Calu3 (cell line): ENCODE measurements at places on chromosomes 2 and 18. TPM values are rescaled to one million over a fixed set of nuclear protein-coding genes. Genes with fewer than 3 reads are reported as not detected.

INHBB gene
- not detected in 2 replicates for total RNA-seq

DNAH7 gene
- total RNA-seq: 1.7 and 2.5 TPM in 2 replicates

OSGEPL1 gene
- total RNA-seq: 7.5 and 8.6 TPM in 2 replicates

DSC2 gene
- 31.5 and 42.4 TPM in 2 replicates for total RNA-seq

LMAN1 gene
- 159 and 174 TPM in 2 replicates for total RNA-seq

REEP1 gene
- 4.7 and 5.3 TPM in 2 replicates for total RNA-seq

- no peaks in the 10 kb centered on the region for H3K36me3 ChIP-seq
- H3K4me3 ChIP-seq: no peak overlapping the region
- no peaks in the 10 kb centered on the region for H3K4me1 ChIP-seq
- DNase-seq: no peak
These were observed 601.1 kb upstream of the NRXN1 start for GRCh38 chr2:51633073-51633472.

GRCh38 chr2:118983915-118984314 lies 41.9 kb downstream of the MARCO start:
- no peaks in the 10 kb centered on the region for H3K4me1 ChIP-seq
- DNase-seq: no peak
- H3K36me3 ChIP-seq: no peaks in the 10 kb centered on the region
- H3K27me3 ChIP-seq: peaks cover 79% of the 10 kb centered on the region

GRCh38 chr2:37809525-37809924 lies 115.6 kb upstream of the RMDN2 start:
- no peak overlapping the region for H3K4me3 ChIP-seq
- no peaks in the 10 kb centered on the region for H3K36me3 ChIP-seq
- peak; percentile 38 for DNase-seq

- DNase-seq: no peak
- no peaks in the 10 kb centered on the region for H3K4me1 ChIP-seq
- no peaks in the 10 kb centered on the region for H3K27me3 ChIP-seq
- H3K4me3 ChIP-seq: no peak overlapping the region
- H3K36me3 ChIP-seq: no peaks in the 10 kb centered on the region
These were observed 323.9 kb downstream of the SLC8A1 start for GRCh38 chr2:40127890-40128557.

DNA sequence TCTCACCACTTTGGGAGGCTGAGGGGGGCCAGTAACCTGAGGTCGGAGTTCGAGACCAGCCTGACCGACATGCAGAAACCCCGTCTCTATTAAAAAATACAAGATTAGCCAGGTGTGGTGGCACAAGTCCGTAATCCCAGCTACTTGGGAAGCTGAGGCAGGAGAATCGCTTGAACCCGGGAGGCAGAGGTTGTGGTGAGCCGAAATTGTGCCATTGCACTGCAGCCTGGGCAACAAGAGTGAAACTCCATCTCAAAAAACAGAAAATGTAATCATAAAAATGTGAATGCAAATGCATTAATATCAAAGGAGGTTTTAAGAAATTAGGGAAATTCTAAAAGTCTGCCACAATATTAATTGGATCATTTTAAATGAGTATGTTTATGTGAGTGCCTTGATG lies 45.7 kb downstream of the ACTR2 start:
- no peak overlapping the region for H3K27ac ChIP-seq
- no peaks in the 10 kb centered on the region for H3K4me1 ChIP-seq
- H3K4me3 ChIP-seq: no peak overlapping the region
- peaks cover 35% of the 10 kb centered on the region for H3K36me3 ChIP-seq

- peaks cover 2% of the 10 kb centered on the region for H3K4me1 ChIP-seq
- no peak overlapping the region for H3K27ac ChIP-seq
- H3K27me3 ChIP-seq: no peaks in the 10 kb centered on the region
- DNase-seq: no peak
- H3K4me3 ChIP-seq: no peak overlapping the region
- no peaks in the 10 kb centered on the region for H3K36me3 ChIP-seq
These were observed 322.3 kb upstream of the EPAS1 start for GRCh38 chr2:45974762-45975408.

- no peaks in the 10 kb centered on the region for H3K36me3 ChIP-seq
- H3K27me3 ChIP-seq: peaks cover 13% of the 10 kb centered on the region
- no peak overlapping the region for H3K27ac ChIP-seq
- no peak for DNase-seq
- no peaks in the 10 kb centered on the region for H3K4me1 ChIP-seq
These were observed 117.0 kb downstream of the NFATC1 start for GRCh38 chr18:79512461-79513380.

DNA sequence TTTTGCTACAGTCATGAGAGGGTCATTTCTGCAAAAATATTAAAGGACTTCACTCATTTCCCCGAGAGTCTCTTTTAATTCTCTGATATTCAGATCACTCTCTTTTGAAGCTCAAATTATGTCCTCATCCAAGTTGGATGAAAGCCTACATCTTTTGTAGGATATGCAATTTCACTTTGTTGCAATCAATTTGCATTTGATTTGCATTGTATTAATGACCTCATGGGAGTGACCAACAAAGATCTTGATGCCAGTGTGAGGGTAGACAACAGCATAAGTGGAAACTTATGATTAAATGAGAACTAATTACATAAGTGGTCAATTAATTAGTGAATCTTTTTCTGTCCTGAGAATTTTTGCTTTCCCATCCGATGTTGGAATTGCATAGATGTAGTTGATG lies 60.3 kb upstream of the UPP2 start:
- H3K4me3 ChIP-seq: no peak overlapping the region
- H3K4me1 ChIP-seq: no peaks in the 10 kb centered on the region
- no peaks in the 10 kb centered on the region for H3K36me3 ChIP-seq
- no peak overlapping the region for H3K27ac ChIP-seq
- H3K27me3 ChIP-seq: no peaks in the 10 kb centered on the region

GRCh38 chr2:60880643-60881046 lies 729 bp upstream of the REL start:
- H3K36me3 ChIP-seq: peaks cover 34% of the 10 kb centered on the region
- no peak for DNase-seq
- no peaks in the 10 kb centered on the region for H3K27me3 ChIP-seq
- H3K4me1 ChIP-seq: peaks cover 9% of the 10 kb centered on the region

DNA sequence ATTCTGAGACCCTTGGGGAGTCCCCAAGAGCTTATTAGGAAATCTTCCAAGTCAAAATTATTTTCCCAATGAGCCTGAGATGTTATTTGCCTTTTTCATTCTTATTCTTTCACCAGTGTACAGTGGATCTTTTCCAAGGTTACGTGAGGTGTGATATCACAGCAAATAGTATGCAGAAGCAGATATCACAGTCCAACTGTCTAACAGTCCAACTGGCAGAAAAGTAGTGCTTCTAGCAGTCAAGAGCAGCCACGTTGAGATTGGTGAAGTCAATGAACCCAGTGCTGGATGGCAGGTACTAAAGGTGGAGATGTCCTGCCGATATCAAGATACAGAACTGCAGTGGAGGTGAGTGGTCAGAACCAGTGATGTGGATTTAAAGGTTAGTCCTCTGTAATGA lies 78.9 kb upstream of the ZNF397 start:
- no peak overlapping the region for H3K27ac ChIP-seq
- no peaks in the 10 kb centered on the region for H3K36me3 ChIP-seq
- no peaks in the 10 kb centered on the region for H3K27me3 ChIP-seq
- no peak overlapping the region for H3K4me3 ChIP-seq
- DNase-seq: no peak
- no peaks in the 10 kb centered on the region for H3K4me1 ChIP-seq

DNA sequence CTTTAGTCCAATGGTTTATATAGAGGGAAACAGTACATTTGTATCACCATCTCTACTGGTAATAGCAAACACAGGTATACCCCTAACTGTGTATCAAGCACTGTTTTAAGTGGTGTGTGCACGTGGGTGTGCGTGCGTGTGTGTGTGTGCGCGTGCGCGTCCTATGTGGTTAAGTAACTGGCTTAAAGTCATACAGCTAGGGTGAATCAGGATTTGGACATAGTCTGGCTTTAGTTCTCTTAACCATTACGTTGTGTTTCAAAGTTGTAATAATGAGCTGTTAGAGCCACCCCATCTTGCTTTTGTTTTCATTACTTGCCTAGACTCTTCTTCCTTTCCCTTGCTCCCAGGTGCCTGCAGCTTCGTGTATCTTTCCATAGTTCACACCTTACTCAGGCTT lies 2.1 kb downstream of the HADHB start:
- H3K4me1 ChIP-seq: peaks cover 13% of the 10 kb centered on the region
- peaks cover 41% of the 10 kb centered on the region for H3K36me3 ChIP-seq

DNA sequence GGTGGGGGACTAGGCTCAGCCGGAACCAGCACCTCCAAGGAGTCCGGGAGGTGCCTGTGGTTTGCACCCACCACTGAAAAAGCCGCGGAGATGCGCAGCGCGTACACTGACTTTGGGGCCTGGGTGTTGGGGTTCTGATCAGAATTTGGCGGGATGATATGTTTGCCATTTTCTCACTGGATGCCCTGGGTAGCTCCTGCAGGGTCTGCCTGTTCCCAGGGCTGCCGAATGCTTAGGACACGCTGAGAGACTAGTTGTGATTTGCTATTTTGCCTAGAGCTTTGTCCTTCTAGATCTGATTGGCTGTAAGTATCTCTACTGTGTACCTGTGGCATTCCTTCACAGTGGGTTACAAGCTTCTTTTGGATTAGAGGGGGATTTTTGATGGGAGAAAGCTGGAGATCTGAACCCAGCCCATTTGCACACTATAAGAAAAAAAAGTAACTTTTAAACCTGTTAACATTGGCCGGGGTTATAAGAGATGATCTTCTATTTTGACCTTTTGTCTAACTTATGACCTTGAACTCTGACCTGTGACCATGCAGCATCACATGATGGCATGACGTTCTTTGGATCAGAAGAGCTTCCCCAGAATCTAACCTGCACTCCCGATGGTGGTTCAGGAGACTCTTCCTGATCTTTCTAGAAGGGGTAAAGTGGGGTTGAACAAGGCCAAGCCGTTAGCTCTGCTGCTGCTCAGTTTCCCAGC lies 1.6 kb downstream of the KCNE4 start:
- no peaks in the 10 kb centered on the region for H3K36me3 ChIP-seq
- no peak overlapping the region for H3K27ac ChIP-seq
- H3K4me3 ChIP-seq: no peak overlapping the region
- DNase-seq: no peak
- H3K4me1 ChIP-seq: peaks cover 9% of the 10 kb centered on the region
- peaks cover 13% of the 10 kb centered on the region for H3K27me3 ChIP-seq

- DNase-seq: peak; percentile 27
- no peak overlapping the region for H3K4me3 ChIP-seq
- H3K27ac ChIP-seq: no peak overlapping the region
- H3K27me3 ChIP-seq: no peaks in the 10 kb centered on the region
- H3K36me3 ChIP-seq: peaks cover 27% of the 10 kb centered on the region
These were observed 2.6 kb upstream of the PTPN2 start for GRCh38 chr18:12886498-12887126.

GRCh38 chr2:135916207-135916606 lies 40.0 kb upstream of the MCM6 start:
- no peak overlapping the region for H3K4me3 ChIP-seq
- no peaks in the 10 kb centered on the region for H3K27me3 ChIP-seq
- peaks cover 6% of the 10 kb centered on the region for H3K36me3 ChIP-seq
- no peak for DNase-seq

DNA sequence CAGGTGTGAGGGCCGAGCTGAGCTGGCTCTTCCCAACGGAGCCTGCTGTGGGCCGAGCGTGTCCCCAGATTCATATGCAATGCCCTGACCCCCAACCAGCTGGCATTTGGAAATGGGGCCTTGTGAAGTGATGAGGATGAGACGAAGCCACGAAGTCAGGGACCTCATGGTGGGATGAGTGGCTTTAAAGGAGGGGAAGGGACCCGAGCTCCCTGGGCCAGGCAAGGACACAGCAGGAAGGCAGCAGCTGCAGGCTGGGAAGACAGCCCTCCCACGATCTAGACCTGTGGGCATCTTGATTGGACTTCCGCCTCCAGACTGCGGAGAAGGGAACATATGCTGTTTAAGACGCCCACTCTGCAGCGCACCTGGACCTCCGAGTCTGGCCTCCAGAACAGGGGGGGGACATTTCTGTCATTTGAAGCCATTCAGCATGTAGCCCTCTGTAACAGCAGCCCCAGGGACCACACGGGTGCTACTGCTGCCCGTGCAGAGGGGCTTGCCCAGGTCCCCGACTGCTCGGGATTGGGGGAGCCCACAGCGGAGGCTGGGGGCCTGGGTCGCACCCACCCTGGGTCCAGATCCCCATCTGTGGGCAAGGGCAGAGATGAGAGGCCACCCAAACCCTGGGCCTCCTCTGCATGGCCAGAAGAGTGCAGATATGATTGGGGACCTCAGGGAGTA lies 27.2 kb downstream of the KIF1A start:
- DNase-seq: no peak
- peaks cover 60% of the 10 kb centered on the region for H3K36me3 ChIP-seq
- no peak overlapping the region for H3K27ac ChIP-seq
- H3K27me3 ChIP-seq: peaks cover 14% of the 10 kb centered on the region

- H3K27me3 ChIP-seq: no peaks in the 10 kb centered on the region
- no peak overlapping the region for H3K27ac ChIP-seq
- no peak overlapping the region for H3K4me3 ChIP-seq
- no peaks in the 10 kb centered on the region for H3K36me3 ChIP-seq
- no peak for DNase-seq
- no peaks in the 10 kb centered on the region for H3K4me1 ChIP-seq
These were observed 301.0 kb downstream of the GALR1 start for GRCh38 chr18:77550625-77551024.

DNA sequence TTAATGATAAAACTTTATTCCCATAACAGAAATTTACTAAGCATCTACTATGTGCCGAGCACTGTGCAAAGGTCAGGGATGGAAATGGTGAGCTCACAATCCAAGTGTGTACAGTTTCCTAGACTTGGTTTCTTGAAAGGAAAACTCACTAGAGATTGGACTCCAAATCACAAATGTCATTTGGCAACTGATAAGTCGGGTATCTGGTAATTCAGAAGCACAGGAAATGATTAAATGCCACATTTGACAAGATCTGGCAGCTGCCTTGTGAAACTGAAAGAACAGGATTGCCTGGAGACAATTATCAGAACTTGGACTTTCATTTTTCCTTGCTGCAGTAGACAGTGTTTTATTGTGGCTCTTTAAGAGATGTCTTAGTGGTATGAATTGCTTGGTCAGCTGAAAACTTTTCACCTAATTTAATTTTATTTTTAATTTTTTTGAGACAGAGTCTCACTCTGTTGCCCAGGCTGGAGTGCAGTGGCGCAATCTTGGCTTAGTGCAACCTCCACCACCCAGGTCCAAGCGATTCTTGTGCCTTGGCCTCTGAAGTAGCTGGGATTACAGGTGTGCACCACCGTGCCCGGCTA lies 19.2 kb downstream of the ITGA6 start:
- no peak for DNase-seq
- no peak overlapping the region for H3K4me3 ChIP-seq
- no peaks in the 10 kb centered on the region for H3K27me3 ChIP-seq
- H3K27ac ChIP-seq: no peak overlapping the region
- H3K4me1 ChIP-seq: peaks cover 69% of the 10 kb centered on the region

GRCh38 chr2:152646775-152647174 lies 70.5 kb downstream of the PRPF40A start:
- H3K27me3 ChIP-seq: no peaks in the 10 kb centered on the region
- H3K27ac ChIP-seq: no peak overlapping the region
- no peaks in the 10 kb centered on the region for H3K4me1 ChIP-seq
- peaks cover 52% of the 10 kb centered on the region for H3K36me3 ChIP-seq

GRCh38 chr2:183389546-183390080 lies 265.4 kb downstream of the NUP35 start:
- H3K36me3 ChIP-seq: peaks cover 4% of the 10 kb centered on the region
- H3K27me3 ChIP-seq: no peaks in the 10 kb centered on the region
- H3K4me3 ChIP-seq: no peak overlapping the region
- H3K27ac ChIP-seq: no peak overlapping the region
- DNase-seq: no peak
